AG09319 (cell line): ENCODE measurements at places on chromosomes 6 and 20.

DNA sequence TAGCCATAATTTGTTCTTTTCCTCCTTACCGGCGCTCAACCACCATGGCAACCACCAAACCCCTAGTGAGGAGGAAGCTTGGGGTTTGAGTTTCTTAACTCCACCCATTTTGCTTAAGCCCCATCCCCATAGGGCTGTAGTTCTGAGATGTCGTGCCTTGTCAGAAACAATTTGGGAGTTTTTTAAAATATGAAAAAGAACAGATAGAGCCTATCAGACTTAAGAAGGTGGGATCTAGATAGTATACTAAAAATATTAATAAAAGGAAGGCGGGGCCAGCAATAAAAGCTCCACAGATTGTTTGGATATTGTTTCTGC, 5.6 kb downstream of the BRD2 start:
- DNase-seq: no peak

GRCh38 chr6:47302043-47302442, 7.7 kb downstream of the TNFRSF21 start:
- no peak for DNase-seq

GRCh38 chr20:63372971-63373885, 12.1 kb upstream of the CHRNA4 start:
- DNase-seq: no peak

DNA sequence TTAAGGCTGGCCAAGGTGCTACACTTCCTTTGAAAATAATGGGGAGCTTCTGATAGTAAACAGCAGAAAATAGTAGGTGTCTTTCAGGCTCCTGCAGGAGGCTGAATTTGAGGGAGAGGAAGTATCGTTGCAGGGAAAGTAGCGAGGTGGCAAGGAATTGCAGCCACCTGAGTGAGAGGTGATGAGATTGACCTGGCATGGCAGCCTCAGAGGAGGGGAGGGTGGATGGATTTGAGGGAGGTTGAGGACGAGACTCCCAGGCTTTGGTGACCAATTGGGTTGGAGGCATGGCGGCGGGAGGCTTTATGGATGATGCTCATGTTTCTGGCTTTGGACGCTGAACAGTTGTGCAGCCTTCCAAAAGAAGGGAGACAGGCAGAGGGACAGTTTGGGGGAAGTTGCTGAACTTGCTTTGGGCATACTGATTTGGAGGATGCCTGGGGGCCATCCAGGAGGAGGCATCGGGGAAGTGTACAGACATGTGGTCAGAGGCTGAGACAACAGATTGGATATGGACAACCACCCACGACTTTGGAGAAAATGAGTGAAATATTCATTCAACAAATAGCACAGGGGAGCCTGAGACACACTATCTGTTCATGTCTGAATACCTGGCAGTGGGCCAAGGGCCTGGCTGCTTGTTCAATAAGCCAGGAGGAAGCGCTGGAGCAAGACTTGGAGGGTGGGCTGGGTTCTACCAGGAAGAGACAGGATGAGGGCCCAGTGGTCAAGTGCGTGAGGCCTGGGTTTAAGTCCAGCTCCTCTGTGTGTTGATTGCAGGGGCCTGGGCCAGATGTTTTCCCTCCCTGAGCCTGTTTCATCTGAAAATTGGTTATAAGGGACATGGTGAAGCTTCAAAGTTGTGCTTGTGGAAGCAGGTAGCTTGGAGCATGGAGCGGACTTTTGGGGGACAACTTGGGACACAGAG, 113.2 kb downstream of the CEBPB start:
- DNase-seq: peak; percentile 84

DNA sequence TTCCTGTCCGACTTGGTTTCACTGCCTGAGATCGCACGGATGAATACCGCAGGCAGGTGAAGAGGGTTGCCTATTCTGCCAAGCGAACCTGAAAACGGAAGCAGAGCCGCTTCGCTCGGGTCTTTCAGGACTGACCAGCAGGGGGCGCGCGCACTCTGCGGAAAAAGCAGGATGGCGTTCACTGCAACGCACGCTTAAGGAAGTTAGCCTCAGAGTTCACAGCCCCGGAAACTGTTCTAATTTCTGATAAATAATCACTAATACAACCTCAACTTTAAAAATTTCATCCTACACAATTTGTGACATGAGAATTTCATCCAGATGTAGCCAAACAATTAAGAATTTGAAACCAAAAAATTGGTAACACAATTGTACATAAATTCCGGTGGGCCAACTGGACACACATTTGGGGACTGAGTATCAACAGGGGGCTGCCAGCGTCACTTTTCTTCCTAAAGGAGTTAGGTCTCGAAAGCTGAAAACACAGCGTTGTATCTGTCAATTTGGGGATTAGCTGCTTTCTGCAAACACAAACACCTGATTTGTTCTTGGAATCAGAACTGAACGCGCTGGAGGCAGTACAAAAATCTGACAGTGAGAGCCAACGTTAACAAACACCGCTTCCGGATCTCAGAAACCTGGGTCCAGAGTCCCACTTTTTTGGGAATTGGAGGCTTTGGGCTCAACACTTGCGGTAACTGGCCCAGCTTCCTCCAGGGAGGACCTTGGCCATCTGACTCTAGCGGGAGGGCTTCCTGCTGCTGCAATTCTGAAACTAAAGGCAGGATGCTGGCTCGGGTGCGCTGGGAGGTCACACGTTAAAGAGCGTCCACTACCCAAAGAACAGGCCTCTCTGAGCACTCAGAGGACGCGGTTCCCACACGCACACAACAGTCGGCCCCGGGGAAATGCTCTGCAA, 8.8 kb downstream of the PXDC1 start:
- DNase-seq: no peak

GRCh38 chr6:11925805-11926204, 86.3 kb upstream of the HIVEP1 start:
- no peak for DNase-seq

DNA sequence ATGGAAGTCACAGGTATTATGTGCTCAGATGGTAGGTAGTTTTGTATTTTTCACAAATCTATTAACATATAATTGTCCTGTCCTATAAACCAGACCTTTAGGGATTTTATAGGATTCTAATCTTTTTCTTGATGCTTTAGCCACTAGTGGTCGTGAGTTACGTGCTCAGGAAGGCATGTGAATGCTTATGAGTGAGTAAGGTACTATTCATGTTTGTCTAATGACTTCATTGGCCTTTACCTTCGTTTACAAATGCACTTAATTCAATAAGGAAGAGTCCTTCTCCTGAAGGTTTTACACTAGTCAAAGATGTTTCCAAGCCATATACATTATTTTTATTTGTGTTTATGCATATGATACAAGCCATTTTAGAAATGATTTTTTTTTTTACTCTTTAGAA, 23.0 kb downstream of the PACRG start:
- no peak for DNase-seq

- DNase-seq: peak; percentile 44
Measured at GRCh38 chr6:160139420-160139851, 17.8 kb downstream of the SLC22A1 start.

GRCh38 chr20:15837563-15837962, 735.7 kb downstream of the KIF16B start:
- DNase-seq: no peak

- no peak for DNase-seq
Measured at GRCh38 chr6:66897576-66897975, 1190.5 kb upstream of the EYS start.

DNA sequence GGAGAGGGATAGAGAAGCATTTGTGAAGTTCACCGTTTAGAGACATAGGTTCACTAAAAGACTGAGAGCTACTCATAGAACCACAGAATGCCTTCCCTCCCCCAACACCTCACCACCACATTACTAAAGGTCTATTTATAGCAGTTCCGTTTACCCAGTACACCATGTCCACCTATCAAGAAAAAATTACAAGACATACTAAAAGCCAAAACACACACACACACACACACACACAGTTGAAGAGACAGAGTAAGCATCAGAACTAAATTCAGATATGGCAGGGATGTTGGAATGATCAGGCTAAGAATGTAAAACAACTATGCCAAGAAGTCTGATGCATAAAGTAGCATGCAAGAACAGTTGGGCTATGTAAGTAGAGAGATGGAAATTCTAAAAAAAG, 52.3 kb downstream of the SLC22A3 start:
- DNase-seq: no peak

DNA sequence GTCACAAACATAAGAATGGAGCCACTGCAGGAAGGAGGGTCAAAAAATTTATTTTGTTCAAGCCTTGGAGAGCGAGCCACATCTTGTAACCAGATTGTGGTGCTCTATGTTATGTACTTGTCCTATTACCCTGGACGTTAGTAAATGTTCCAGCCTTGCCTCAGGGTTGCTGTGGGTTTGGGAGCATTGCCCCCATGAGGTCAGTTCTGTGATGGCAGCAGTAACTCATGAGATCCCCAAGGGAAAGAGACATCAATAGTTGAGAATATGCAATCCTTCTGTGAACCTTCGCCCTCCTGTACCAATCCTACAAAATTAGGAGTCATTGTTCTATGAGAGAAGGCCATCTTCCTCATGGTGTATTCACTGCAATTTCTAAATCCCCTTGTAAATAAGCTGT, 16.4 kb upstream of the CFAP206 start:
- DNase-seq: no peak

- no peak for DNase-seq
Measured at GRCh38 chr20:56391596-56392131, 351 bp downstream of the AURKA start.

DNA sequence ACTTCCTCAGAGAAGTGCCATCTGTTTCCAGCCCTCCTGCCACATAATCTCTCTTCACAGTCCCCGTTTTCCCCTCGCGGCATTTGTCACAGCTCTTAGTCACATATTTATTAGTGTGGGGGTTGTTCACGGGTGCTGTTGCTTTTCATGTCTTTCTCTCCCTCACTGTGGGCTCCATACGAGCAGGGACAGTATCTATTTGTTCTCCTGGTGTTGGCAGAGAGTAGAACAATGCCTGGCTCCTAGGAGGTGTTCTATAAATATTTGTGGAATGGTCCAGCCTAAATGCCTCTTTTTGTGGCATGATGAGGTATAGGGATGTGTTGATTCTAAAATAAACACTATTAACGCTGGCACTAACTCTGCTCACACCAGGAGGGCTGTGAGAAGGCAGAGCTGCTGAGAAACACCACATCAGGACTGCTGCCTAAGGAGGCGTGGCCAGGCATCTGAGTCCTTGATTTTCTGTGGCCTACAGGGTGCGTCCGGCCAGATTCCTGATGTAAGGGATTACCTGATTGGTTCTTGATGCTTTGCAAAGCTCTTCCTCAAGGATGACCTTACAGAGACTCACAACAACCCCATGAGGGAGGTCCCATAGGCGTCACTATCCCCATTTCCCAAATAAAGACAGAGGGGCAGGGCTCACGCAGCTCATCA, 219.8 kb upstream of the ARID1B start:
- no peak for DNase-seq

DNA sequence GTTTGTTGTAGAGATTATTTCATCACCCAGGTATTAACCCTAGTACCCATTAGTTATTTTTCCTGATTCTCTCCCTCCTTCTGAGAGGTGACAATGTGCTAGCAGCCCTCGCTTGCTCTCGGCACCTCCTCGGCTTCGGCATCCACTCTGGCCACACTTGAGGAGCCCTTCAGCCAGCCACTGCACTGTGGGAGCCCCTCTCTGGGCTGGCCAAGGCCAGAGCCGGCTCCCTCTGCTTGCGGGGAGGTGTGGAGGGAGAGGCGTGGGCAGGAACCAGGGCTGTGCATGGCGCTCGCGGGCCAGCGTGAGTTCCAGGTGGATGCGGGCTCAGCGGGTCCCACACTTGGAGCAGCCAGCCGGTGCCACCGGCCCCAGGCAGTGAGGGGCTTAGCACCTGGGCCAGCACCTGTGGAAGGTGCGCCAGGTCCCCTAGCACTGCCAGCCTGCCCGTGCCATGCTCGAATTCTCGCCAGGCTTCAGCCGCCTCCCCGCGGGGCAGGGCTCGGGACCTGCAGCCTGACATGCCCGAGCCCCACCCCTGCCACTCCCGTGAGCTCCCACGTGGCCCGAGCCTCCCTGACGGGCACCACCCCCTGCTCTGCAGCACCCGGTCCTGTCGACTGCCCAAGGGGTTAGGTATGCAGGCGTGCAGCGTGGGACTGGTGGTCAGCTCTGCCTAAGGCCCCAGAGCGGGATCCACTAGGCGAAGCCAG, 221.9 kb downstream of the WDR27 start:
- DNase-seq: no peak

DNA sequence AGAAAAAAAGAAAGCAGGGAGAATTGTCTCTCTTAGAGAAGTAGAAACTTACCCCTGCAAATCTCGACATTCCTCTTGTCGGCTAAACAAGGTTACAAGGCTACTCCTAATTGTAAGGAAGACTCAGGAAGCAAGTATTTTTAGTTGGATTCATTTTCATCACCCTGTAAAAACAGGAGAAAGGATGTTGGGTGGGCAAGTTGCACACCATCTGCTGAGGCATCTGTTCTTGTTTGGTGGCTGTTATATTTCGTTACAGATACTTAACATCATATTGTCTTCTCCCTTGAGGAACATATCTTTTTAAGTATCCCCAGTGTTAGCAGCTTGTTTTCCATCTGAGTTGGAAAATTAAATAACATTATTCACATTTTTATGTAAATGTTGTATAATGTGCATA, 187.5 kb downstream of the PLCB4 start:
- DNase-seq: no peak

DNA sequence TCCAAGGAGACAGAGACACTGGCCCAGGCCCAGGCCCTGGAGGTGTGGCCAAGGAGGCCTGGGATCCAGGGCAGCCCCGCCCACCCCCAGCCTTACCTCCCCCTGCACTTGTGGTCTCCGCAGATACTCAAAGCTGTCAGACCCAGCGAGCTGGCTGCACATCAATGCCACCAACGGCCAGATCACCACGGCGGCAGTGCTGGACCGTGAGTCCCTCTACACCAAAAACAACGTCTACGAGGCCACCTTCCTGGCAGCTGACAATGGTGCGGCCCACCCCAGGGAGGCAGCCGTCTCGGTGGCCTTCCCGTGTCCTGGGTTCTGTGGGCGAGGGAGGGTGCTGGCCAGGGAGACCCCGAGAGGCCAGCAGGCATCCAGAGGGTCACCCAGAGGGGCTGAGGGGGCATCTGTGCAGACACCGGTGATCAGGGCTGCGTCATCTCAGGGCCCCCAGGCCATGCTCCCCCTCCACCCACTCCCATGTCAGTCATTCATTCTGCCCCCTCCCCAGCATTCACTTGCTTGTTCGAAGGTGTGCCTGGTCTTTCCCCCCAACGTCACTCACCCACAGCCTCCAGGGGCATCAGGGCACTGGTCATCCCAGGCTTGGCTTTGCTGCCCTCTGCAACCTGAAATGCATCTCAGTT, 141.3 kb downstream of the TAF4 start:
- no peak for DNase-seq

DNA sequence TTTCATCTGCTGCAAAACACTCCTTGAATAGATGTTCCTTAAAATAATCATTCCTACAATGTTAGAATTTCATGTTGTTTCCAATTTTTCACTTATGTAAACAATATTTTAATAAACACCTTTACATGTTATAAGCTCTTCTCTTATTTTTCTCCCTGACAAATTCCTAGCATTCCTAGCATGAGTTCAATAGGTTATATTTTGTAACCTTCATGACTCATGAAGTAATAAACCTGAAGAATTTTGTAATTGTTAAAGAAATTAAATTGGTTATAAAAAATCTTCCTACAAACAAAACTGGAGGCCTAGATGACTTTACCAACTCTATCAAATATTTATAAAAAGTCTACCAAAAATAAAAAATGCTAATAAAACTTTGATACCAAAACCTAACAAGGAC, 66.3 kb downstream of the NT5E start:
- no peak for DNase-seq
